ENCODE measurements at places on chromosomes 2 and 18. TPM values are rescaled to one million over a fixed set of nuclear protein-coding genes. Genes with fewer than 3 reads are reported as not detected.

GRCh38 chr18:40222776-40223175 lies 1732.3 kb upstream of the PIK3C3 start:
- no peak for DNase-seq

GRCh38 chr18:50203801-50204604 lies 9.1 kb upstream of the MYO5B start:
- DNase-seq, result peak; percentile 21

- no peak for DNase-seq
Observed at GRCh38 chr2:202337151-202337550, 39.0 kb upstream of the BMPR2 start.

GRCh38 chr2:88036182-88036581 lies 19.4 kb downstream of the KRCC1 start:
- no peak for DNase-seq

DNA sequence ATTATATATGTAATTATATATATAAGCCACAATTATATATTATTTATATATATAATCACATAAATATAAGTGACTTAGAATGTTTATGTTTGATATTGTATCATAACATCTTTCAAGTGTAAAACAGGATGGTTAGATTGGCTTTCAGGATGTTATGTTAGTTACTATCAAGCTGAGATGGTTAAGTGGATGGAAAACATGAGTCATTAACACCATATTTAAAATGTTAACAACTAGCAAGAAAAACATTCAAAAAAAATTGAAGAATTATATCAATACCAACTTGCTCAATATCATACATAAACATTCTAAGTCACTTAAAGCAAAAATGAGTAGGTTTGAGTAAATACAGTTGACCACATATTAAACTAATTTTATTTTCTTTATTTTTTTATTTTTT lies 21.8 kb upstream of the RAB27B start:
- DNase-seq, result no peak

- DNase-seq, result no peak
Observed at GRCh38 chr2:35168351-35168750, 1187.2 kb upstream of the CRIM1 start.

- DNase-seq, result no peak
Observed at GRCh38 chr2:145495590-145495989, 975.7 kb upstream of the ZEB2 start.

DNA sequence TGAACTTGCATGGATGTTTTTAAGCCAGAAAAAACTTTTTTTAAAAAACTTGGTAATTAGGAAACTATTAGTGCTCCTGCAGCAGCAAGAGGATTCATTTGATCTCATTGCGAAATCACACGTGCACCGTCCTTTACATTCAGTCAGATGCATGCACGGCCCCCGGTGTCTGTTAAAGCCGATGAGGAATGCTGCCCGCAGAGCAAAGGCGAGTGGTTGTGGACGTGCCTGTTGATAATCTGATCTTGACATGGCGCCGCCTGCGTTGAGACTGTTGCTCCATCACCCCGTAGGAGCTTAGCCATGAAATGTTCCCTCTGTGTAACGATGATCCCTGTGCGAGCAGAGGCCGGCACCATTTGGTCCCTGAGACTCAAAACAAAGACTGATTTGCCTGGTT lies 300.0 kb downstream of the GBX2 start:
- DNase-seq, result no peak

DNA sequence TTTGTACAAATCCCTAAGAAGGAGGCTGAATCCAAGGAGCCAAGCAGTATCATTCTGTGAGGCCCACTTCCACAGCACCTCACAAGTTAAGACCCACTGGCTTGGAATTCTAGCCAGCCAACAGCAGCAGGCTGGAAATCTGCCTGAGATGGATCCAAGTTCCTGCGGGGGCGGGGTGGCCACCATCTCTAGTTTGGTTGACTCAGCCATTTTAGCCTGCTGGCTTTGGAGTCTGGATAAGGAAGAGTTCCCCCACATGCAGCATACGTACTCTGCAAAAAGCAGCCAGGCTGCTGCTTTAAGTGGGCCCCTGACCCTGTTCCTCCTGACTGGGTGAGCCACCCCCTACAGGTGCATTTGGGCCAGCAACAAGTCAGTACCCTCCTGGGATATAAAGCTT lies 65.2 kb downstream of the FARP2 start:
- no peak for DNase-seq

- DNase-seq, result no peak
Observed at GRCh38 chr18:11053293-11053692, 96.1 kb downstream of the PIEZO2 start.

GRCh38 chr2:60445684-60446179 lies 107.7 kb downstream of the BCL11A start:
- no peak for DNase-seq

DNA sequence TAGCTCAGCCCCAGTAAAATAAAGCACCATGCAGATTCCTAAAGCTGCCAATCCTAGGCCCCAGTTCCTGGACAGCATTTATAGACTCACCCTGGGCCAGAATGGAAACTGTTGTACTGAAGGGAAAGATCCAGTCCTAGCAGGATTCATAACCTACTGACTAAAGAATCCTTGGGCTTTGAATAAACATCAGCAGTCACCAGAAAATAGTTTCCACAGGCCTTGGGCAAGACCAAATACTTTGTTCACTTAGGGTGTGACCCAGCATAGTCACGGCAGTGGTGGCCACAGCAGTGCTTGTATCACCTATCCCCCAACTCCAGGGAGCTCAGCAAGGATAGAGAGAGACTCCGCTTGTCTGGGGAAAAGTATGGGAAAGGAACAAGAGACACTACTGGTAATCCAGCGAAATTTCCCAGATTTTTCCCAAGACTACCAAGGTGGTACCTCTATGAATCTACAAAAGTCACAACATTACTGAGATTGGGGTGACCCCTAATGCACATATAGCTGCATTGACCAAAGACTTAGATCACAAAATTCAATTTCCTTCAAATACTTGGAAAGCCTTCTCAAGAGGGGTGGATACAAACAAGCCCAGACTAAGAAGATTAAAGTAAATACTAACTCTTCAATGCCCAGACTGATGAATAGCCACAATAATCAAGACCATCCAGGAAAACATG lies 748.1 kb upstream of the LRATD1 start:
- no peak for DNase-seq

GRCh38 chr18:10822456-10822855 lies 296.6 kb downstream of the NAPG start:
- no peak for DNase-seq

DNA sequence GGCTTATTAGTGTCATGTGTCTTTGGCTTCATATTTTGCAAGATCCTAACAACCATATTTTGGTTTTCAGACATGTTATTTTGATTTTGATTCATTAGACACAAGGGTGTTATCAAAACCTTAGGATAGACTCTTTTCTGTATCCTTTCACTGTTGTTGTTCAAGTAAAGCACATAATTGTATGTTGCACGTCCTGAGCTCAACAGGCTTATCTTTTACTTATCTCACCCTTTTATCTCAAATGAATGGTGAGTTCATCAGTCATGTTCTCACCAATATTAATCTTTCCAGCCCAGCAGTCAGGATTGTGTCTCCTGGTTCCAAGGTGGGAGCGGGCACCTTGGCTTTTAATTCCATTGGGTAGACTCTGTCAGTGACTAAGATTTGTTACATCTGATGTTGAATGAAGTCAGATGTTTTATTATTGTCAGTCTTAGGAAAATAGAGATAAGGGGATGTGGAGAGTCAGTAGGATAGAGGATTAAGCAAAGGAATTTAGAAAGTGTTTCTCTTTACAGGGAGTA lies 11.9 kb downstream of the GPN1 start:
- no peak for DNase-seq

DNA sequence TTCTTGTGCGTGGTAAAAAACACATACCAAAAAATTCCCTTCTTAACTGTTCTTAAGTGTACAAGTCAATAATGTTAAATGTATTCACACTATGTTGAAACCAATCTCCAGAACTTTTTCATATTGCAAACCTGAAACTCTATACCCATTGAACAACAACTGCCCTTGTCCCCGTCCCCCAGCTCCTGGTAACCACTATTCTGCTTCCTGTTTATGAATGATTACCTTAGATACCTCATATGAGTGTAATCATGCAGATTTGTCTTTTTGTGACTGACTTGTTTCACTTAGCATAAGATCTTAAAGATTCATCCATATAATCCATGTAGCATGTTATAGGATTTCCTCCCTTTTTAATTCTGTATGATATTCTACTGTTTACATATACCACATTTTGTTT lies 59.9 kb downstream of the NAT8 start:
- DNase-seq, result no peak

- no peak for DNase-seq
Observed at GRCh38 chr2:39455826-39456225, 18.7 kb upstream of the MAP4K3 start.

DNA sequence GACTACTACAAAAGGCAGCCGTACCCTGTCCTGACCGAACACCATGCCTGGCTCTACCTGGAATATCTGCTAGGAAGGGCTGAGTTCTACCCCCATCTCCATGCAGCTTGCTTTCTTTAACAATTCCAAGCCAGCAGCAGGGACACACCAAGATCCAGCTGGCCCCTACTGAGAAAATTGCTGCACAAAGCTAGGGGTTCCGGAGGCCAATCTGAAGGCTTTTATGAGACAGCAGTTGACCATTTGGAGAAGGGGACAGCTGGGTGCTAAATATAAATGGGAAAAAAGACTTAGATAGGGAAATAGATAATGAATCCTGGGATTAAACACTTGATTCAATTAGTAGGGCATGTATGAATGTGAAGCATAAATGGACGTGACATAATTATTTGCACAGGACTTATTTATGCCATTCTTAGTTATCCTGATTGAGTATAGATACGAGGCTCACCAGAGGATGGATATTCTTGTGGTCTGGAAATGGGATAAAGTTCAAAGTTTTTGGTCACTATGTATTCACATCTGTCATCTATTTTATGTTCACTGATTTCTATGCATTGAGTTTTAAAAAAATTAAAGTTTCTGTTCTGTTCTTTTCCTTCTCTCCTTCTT lies 204.0 kb downstream of the ZNF521 start:
- DNase-seq, result no peak

The GPAT2 gene
- total RNA-seq, result 15.4 TPM

The CRYBA2 gene
- not detected for total RNA-seq

The ZNF397 gene
- 19.6 TPM for total RNA-seq

The EPAS1 gene
- 51.0 TPM for total RNA-seq

The ERMN gene
- total RNA-seq, result 0.82 TPM

The BAZ2B gene
- total RNA-seq, result 9.1 TPM

The SULT1C2 gene
- not detected for total RNA-seq

The TLX2 gene
- 0.52 TPM for total RNA-seq

All from activated CD4-positive, alpha-beta memory T cell treated with anti-CD3 and anti-CD28 coated beads for 36 hours (primary cell).